Dorsolateral prefrontal cortex (tissue), 122 donors: ENCODE measurements at places on chromosomes 4 and X.

GRCh38 chrX:3664921-3665320, 48.5 kb downstream of the PRKX start:
- no peak for DNase-seq

DNA sequence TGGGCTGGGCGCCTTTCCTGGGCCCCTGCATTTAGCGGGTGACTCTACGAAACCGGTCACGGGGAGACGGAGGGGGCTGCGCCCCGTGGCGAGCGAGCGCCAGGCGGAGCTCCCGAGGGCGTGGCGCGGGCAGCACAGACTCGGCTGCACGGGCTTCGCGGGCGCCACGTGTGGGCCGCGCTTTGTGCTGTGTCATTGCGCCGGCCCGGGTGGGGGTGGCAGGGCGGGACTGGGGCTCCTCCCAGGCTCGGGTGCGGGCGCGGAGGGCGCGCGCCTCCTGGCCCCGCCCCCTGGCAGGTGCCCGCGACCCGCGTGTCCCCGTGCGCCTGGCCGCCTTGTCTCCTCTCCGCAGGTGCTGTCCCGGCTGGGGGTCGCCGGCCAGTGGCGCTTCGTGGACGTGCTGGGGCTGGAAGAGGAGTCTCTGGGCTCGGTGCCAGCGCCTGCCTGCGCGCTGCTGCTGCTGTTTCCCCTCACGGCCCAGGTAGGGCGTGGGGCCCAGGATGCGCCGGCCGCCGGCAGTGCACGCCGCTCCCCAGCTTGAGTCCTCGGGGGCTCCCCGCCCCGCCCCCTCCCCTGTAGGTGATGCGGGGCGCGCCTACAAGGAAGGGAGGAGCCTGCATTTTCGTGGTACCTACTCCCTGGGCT, 651 bp downstream of the UCHL1 start:
- DNase-seq = peak; percentile 67

DNA sequence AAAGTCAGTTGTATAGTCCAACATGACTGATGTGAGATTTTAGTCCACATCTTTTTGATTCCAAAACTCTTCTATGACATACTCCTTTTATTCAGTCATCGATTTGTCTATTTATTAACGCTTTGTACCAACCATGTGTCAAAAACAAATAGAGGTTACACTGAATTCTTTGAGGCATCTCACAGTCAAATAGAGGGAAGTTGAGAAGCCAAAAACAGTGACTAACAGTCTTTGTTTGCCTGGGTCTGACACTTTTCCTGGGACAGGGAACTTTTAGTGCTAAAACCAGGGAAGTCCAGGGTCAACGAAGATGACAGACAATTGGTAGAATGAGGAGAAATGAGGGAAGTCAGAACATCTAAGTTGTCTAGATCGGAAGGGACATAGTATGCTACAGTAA, 169.9 kb upstream of the HS3ST1 start:
- no peak for DNase-seq

DNA sequence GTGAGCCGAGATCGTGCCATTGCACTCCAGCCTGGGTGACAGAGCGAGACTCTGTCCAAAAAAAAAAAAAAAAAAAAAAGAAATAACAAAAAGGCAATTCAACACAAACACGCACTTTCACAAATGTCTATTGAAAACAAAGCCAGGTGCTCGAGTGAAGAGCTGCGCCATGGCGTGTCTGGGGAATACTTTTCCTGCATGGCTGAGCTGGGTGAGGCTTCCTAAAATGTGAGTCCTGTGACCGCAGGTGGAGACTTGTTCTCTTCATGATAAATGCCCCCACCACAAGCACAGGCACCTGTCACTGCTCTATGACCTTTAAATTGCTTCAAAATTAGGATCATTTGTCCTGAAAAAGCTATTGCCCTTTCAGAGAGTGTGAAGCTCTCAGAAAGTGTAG, 4.0 kb upstream of the ABLIM2 start:
- no peak for DNase-seq

- DNase-seq = no peak
Observed at GRCh38 chrX:96833333-96833732, 50.4 kb upstream of the RPA4 start.

DNA sequence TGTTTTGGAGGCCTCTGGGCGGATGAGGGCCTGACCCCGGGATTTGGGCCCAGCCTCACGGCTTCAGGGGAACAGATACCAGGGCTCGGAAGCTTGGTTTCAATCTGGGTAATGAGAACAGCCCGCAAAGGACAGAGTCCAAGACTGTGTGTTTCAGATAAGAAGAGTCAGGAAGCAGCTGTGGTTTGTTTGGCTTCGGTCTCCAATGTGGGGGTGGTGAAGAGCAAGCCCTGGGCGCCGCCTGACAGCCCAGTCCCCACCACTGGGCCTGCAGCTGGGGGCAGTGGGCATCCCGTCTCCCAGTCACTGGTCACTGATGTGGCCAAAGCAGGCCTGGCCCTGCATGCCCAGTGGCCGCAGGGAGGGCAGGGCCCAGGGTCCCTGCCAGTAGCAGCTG, 9.1 kb downstream of the WFS1 start:
- DNase-seq = no peak
